Astrocyte (in vitro differentiated cells and primary cell): ENCODE measurements at places on chromosomes 11 and 22. TPM values are rescaled to one million over a fixed set of nuclear protein-coding genes. Genes with fewer than 3 reads are reported as not detected.
A peak's percentile ranks its signal among the peaks of the same experiment; 100 is the strongest.

DNA sequence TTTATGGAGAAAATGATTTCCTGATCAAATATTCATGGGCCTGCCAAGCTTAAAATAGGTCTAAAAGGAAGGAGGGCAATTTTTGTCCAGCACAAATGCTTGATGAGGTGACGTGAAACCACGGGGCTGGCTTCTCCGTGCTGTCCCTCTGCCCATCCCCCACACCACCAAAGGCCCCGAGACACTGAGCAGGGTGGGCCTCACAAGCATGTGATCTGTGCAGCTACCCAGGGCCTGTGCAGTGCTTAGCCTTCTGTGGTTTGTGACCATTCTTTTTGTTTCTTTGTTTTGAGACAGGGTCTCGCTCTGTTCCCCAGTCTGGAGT lies 94.8 kb upstream of the RTL6 start:
- no peak overlapping the region for H3K27ac ChIP-seq
- peaks cover 4% of the 10 kb centered on the region for H3K4me1 ChIP-seq
- peaks cover 17% of the 10 kb centered on the region for H3K27me3 ChIP-seq
- no peaks in the 10 kb centered on the region for H3K36me3 ChIP-seq
- DNase-seq: no peak

GRCh38 chr11:94747601-94748041 lies 20.5 kb upstream of the AMOTL1 start:
- H3K4me1 ChIP-seq: no peaks in the 10 kb centered on the region
- H3K36me3 ChIP-seq: no peaks in the 10 kb centered on the region
- no peaks in the 10 kb centered on the region for H3K27me3 ChIP-seq
- DNase-seq: no peak

- peak overlapping the region; percentile 57 for H3K27ac ChIP-seq
- H3K4me1 ChIP-seq: peaks cover 33% of the 10 kb centered on the region
- H3K4me3 ChIP-seq: no peak overlapping the region
Measured at GRCh38 chr11:13135385-13136271, 126.5 kb downstream of the RASSF10 start.

DNA sequence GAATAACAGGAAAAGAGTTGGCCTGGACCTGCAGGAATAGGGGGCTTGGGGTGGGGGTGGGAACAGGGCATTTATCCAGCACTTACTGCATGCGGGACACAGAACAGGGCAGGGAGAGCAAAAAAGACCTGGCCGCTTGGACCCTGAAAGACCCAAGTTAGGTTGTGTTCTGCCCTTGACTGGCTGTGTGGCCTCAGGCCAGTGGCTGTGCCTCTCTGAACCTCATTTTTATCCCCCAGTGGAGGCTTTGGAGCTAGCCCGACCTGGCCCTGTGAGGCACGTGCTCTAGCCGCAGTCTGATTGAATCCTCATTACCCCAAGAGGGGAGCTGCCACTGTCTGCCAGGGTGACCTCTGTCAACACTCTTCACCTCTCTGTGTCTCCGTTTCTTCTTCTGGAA lies 68.7 kb downstream of the MN1 start:
- no peaks in the 10 kb centered on the region for H3K4me1 ChIP-seq
- H3K27ac ChIP-seq: no peak overlapping the region
- DNase-seq: no peak
- no peaks in the 10 kb centered on the region for H3K36me3 ChIP-seq
- H3K27me3 ChIP-seq: peaks cover 2% of the 10 kb centered on the region
- no peak overlapping the region for H3K4me3 ChIP-seq

GRCh38 chr11:19853016-19853415 lies 140.4 kb downstream of the NAV2 start:
- H3K27ac ChIP-seq: no peak overlapping the region
- DNase-seq: peak; percentile 23
- H3K27me3 ChIP-seq: no peaks in the 10 kb centered on the region
- no peak overlapping the region for H3K4me3 ChIP-seq
- H3K4me1 ChIP-seq: no peaks in the 10 kb centered on the region
- H3K36me3 ChIP-seq: no peaks in the 10 kb centered on the region

GRCh38 chr11:126310200-126310991 lies 6.5 kb downstream of the DCPS start:
- DNase-seq: peak; percentile 38
- H3K36me3 ChIP-seq: no peaks in the 10 kb centered on the region
- no peaks in the 10 kb centered on the region for H3K27me3 ChIP-seq
- no peak overlapping the region for H3K4me3 ChIP-seq
- no peaks in the 10 kb centered on the region for H3K4me1 ChIP-seq

- H3K36me3 ChIP-seq: no peaks in the 10 kb centered on the region
- peaks cover 7% of the 10 kb centered on the region for H3K27me3 ChIP-seq
- H3K27ac ChIP-seq: no peak overlapping the region
- no peaks in the 10 kb centered on the region for H3K4me1 ChIP-seq
- DNase-seq: no peak
- H3K4me3 ChIP-seq: no peak overlapping the region
Measured at GRCh38 chr11:60960405-60960804, 8.4 kb upstream of the SLC15A3 start.

GRCh38 chr11:13003736-13004493 lies 5.2 kb upstream of the RASSF10 start:
- H3K27me3 ChIP-seq: peaks cover 36% of the 10 kb centered on the region
- H3K36me3 ChIP-seq: no peaks in the 10 kb centered on the region
- no peak overlapping the region for H3K27ac ChIP-seq
- peaks cover 10% of the 10 kb centered on the region for H3K4me1 ChIP-seq

GRCh38 chr11:46237248-46238077 lies 40.0 kb upstream of the CREB3L1 start:
- no peaks in the 10 kb centered on the region for H3K27me3 ChIP-seq
- peak; percentile 85 for DNase-seq
- no peaks in the 10 kb centered on the region for H3K36me3 ChIP-seq
- H3K4me1 ChIP-seq: peaks cover 28% of the 10 kb centered on the region
- peak overlapping the region; percentile 67 for H3K4me3 ChIP-seq

DNA sequence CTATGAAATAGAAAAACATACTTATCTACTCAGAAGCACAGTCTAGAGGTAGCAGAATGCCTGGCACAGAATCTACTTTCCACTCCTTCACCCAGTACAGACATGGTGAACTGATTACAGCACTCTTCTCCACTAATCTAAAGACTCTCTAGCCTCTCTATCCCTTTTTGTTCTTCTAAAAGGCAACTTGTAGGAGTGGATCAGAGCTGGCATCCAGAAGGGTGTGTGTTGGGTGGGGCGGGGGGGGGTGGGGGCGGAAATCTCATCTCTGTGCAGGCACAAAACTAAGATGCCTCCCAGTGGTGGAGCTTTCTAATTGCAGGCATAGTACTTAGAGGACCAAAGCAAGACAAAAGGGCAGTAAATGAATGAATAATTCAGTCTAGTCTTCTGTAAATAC lies 11.5 kb upstream of the EMID1 start:
- H3K4me1 ChIP-seq: no peaks in the 10 kb centered on the region
- H3K4me3 ChIP-seq: no peak overlapping the region
- H3K27me3 ChIP-seq: no peaks in the 10 kb centered on the region
- DNase-seq: no peak
- no peak overlapping the region for H3K27ac ChIP-seq
- H3K36me3 ChIP-seq: no peaks in the 10 kb centered on the region

DNA sequence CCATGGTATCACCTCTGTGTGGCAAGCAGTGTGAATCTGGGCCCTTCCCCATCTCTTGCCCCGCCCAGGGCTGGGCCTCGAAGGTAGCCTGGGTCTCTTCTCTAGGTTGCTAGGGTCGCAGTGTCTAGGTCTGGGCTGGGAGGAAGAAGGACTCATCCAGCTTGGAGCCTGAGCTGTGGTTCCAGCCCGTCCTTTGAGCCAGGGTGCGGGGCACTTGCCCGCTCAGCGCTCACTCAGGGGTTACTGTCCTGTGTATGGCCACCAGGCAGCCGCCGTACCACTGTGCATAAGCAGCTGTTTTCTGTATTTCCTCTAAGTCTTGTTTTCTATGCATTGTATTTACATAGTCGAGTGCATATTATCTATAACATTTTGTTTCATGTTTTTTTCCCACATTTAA lies 160.9 kb downstream of the TBC1D22A start:
- no peak for DNase-seq
- H3K27ac ChIP-seq: no peak overlapping the region
- H3K36me3 ChIP-seq: no peaks in the 10 kb centered on the region
- H3K4me3 ChIP-seq: no peak overlapping the region
- no peaks in the 10 kb centered on the region for H3K27me3 ChIP-seq

The MS4A6E gene
- total RNA-seq: not detected in 2 replicates

The NCR3LG1 gene
- total RNA-seq: 3.1 and 3.3 TPM in 2 replicates

The ABTB2 gene
- total RNA-seq: 12.2 and 14.1 TPM in 2 replicates

The MAJIN gene
- not detected in 2 replicates for total RNA-seq
